ENCODE measurements at places on chromosomes 4 and X.
A peak's percentile ranks its signal among the peaks of the same experiment; 100 is the strongest.

GRCh38 chr4:131302108-131302507 lies 1847.0 kb upstream of the PCDH10 start:
- DNase-seq, result no peak

DNA sequence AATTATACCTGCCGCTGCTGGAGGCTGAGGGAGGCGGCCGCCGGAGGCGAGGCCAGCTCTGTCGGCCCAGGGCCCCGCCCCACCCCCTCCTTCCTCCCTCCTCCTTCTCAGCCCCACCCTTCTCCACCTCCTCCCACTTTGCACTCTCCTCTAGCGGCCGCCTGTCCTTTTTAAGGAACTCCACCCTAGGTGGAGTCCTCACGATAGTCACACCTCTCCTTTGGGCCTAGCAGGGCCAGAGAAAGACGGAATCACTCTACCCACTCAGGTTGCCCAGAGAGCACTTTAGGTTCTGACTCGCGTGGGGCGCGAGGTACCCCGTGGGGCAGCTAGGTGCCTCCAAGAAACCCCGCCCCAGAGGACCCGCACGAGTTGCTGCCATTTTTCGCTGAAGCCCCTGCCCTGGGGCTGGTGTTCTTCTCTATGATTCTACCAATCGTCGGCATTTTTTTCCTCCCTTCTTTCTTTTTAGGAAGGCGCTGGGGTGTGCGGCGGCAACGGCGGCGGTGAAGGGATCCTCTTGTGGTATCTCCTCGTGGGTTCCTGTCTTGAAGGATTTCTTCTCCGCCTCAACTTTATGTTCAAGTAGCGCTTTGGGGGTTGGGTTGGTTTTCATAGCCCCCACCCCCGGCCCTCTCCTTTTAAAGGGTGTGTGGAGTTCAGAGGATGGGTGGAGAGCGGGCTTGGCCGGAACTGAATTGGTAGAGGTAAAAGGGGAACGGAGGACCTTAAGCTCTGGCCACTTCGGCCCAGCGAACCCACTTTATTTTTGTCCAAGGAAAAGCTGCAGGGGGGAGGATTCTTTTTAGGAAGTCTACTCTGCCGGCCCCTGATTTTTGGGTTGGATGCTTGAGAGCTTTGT lies at the start of gene KLF8:
TSS of gene KLF8 (plus strand) at position 136 of the 862 bp plus-strand sequence. CDS start 979 bp downstream, outside the sequence.
- peak; percentile 9 for DNase-seq

- peak; percentile 45 for DNase-seq
These were observed 106.8 kb upstream of the NKX1-1 start for GRCh38 chr4:1512738-1513660.

DNA sequence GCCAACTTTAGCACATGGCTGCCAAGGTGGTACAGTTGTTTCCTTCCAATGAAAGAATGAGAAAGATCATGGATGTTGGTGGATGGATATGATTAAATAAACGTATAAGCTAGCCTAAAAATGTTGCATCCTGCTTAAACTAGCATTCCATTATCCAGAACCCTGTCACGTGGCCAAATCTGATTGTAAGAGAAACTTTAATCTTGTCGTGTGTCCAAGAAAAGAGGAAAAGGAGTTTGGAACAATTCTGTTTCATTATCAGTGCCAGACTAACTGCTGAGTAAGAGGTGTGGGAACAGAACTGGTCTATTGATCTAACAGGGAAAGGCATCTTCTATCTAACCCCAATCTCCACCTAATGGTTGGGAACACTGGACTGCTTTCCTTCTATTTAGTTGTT lies 325.2 kb upstream of the BMP3 start:
- no peak for DNase-seq

GRCh38 chr4:13635286-13635799 lies 7.8 kb upstream of the BOD1L1 start:
- no peak for DNase-seq

GRCh38 chrX:7247346-7247745 lies 99.4 kb upstream of the PUDP start:
- DNase-seq, result no peak

- DNase-seq, result no peak
These were observed 109.6 kb upstream of the DIAPH2 start for GRCh38 chrX:96575011-96575410.

GRCh38 chr4:52676536-52676935 lies 17.4 kb upstream of the USP46 start:
- no peak for DNase-seq

GRCh38 chr4:25904748-25905082 lies 9.3 kb upstream of the SMIM20 start:
- no peak for DNase-seq

- no peak for DNase-seq
These were observed 61.1 kb downstream of the ARAP2 start for GRCh38 chr4:36183232-36183631.

DNA sequence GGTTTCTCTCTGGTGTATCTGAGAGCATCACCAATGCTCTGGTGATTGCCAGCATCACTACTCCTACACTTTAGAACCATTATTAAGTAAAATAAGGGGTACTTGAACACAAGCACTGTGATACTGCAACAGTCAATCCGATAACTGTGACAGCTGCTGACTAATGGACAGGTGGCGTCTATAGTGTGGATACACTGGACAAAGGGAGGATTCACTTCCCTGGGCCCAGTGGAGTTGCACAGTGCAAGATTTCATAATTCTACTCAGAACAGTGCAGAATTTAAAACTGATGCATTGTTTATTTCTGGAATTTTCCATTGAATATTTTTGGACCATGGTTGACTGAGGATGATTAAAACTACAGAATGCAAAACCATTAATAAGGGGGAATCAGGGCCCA lies 97.8 kb downstream of the SHROOM3 start:
- DNase-seq, result no peak

GRCh38 chr4:3407171-3407771 lies 34.5 kb upstream of the HGFAC start:
- DNase-seq, result no peak

DNA sequence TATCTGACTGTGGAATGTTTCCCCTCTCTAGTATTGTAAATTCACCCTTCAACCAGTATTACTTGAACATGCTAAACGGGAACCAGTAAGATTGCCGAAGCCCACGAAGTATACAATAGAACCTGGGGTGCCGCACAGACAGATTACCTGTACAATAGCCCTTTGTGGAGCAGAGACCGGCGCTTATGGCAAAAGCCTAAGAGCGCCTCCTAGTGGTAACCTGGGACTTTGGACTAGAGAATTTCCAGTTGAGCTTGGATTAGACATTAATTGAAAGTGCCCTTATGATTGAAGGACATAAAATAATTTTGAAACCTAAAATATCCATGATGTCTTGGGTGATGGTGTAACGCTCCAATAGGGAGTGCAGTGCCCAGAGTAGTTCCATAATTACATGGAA lies 14.1 kb downstream of the ZNF157 start:
- peak; percentile 65 for DNase-seq

- no peak for DNase-seq
These were observed 18.3 kb downstream of the CD99L2 start for GRCh38 chrX:150879855-150880807.

GRCh38 chrX:150566734-150567182 lies 1.7 kb upstream of the MTM1 start:
- no peak for DNase-seq

DNA sequence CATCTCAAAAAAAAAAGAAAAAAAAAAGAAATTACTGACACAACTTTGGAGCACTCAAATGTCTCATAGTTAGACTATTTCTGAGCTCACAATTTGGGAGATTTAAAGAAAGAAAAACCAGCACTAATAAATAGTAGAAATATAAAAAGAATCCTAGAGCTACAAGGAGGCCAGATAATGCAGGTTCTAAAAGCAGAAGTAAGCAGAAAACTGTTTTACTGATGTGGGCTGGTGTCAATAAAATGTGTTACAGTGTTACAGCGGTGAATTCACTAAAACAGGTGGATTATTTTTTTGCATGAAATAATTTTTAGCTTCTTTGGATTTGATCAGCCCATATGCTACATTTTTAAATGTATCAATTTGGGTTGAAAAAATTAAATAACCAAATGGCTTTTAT lies 375.9 kb downstream of the GPM6A start:
- no peak for DNase-seq

- no peak for DNase-seq
These were observed 107.9 kb downstream of the ZNF827 start for GRCh38 chr4:145830699-145831098.

GRCh38 chr4:128709268-128709667 lies 100.2 kb upstream of the JADE1 start:
- no peak for DNase-seq

DNA sequence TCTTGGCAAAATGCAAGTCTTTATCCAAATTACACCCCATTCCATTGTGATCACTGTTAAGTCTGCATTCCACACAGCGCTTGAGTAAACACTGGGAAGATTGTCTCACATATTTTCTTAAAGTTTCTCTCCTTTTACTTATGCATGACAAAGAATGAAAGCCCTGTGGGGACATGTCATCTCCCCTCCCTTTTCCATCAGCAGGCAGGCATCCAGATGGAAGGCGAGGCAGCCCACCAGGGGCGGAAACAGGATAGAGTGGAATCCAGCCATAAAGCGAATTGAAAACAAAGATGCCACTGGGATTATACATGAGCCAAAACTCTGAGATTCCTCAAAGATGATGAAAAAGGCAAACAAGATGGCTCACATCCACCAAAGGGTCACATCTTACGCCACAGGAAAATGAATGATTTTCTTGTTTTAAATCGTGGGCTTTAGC lies 78.2 kb downstream of the AFAP1 start:
- no peak for DNase-seq

DNA sequence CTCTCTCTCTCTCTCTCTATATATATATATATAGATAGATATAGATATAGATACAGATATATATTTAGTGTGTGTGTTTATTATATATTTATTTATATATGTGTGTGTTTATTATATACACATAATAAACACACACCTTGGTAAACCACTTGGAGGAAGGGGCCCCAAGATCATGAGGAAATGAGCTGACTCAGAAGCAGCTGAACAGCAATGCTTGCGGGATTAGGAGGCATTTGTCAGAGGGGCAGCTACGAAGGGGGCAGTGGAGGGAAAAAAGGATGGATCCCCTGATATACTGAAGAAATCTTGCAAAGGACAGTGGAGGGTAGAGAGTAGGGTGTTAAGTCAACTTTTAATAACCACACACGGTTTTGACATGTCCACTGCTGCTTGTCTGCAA lies 120.0 kb upstream of the SORBS2 start:
- no peak for DNase-seq

GRCh38 chr4:33772582-33772981 lies 2471.7 kb downstream of the ARAP2 start:
- no peak for DNase-seq

GRCh38 chr4:112082954-112083586 lies 62.2 kb upstream of the FAM241A start:
- no peak for DNase-seq

DNA sequence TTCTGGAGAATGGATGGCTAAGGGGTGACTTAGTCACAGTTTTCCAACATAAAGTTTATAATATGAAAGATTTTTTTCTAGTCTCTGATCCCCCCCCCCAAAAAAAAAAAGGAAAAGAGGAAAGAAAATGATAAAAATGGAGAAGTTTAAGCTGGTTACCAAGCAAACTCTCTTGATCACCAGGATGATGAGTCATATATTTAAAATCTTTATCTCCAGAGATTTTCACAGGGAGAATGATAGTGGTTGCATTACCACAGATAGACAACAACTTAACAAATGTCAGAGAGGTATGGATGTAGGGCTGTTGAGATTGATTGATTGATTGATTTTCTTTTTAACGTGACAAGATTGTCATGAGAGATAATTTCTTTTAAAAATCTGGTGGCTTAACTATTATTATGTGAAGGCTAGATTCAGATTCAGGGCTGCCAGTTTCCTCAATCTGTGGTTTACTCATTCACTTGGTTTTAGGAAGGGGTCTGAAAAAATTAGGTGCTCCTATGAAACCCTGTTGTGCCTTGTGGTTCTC lies 13.3 kb upstream of the TEX13C start:
- DNase-seq, result no peak

- no peak for DNase-seq
These were observed 298.1 kb upstream of the SLC7A11 start for GRCh38 chr4:138540056-138540800.

DNA sequence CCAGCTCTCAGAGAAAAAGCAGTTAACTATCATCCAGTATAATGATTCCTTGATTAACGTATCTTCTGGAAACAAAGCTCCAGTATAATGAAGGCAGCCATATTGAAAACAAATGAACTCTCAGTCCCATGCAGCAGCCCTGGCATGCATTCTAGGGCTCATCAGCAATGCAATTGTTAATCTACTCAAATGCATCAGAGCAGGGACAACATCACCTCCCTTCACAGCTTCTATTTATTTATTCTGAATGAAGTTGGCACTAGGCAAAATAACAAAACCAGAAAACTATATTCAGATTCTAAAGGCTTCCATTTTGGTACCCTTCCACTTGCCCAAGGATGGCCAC lies 11.4 kb downstream of the SH3D19 start:
- DNase-seq, result no peak

- DNase-seq, result no peak
These were observed 27.5 kb upstream of the TBC1D8B start for GRCh38 chrX:106774981-106775380.

- DNase-seq, result no peak
These were observed 62.7 kb upstream of the SCML1 start for GRCh38 chrX:17674601-17675000.

DNA sequence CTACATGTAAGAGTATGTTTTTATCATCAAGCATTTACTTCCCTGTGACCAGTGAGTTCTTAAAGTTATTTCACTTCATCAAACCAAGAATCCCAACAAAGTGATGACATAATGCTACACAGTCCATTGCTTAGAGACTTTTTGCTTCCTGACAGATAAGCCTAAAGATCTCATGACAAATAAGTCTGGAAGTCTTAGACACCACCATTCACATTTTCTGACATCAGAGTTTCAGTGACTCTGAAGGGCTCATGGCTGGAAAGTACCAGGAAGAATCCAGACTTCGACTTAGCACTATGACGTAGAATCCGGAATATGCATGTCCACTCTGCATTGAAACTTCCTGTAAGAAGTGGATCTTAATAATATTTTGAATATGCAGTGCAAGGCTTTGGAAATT lies 53.7 kb downstream of the CLDN22 start:
- DNase-seq, result no peak

DNA sequence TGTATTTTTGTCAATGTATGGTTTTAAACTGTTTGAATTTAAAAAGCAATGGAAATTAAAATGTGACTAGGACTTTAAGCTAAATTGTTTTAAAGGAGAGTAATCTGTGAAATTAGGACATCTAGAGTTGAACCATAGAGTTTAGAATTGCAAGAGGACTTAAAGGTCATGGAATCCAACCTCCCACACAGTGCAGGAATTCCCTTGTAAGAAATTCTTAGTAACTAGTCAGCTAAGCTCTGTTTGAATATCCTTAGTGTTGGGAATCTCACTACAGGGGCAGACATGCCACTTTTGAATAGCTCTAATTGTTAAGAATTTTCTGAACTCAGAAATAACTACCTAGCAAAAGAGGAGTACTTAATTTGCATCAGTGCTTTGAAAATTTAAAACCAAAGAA lies 292.9 kb downstream of the IL1RAPL1 start:
- no peak for DNase-seq

- DNase-seq, result no peak
These were observed 19.5 kb upstream of the ANXA3 start for GRCh38 chr4:78532046-78532445.

All from T-helper 9 cell (primary cell).